ENCODE measurements at places on chromosomes 3 and 15.

- DNase-seq = no peak
Measured at GRCh38 chr15:87781959-87782625, 474.4 kb downstream of the NTRK3 start.

GRCh38 chr3:20406611-20407011, 220.6 kb upstream of the SGO1 start:
- no peak for DNase-seq

GRCh38 chr3:4614070-4614469, 120.9 kb downstream of the ITPR1 start:
- DNase-seq = no peak

DNA sequence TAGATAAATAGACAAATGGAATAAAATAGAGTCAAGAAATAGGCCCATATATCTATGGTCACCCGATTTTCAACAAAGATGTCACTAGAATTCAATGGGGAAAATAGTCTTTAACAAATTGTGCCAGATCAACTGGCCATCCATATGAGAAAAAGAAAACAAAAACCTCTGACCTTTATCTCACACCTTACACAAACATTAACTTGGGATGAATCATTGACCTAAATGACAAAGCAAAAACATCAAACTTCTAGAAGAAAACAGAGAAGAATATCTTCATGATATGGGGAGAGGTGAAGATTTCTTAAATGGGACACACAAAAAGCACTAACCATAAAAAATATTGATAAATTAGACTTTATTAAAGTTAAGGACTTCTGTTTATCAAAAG, 31.9 kb downstream of the ITGA11 start:
- DNase-seq = no peak

GRCh38 chr3:179301645-179302044, 21.2 kb upstream of the ZNF639 start:
- no peak for DNase-seq

- DNase-seq = no peak
Measured at GRCh38 chr3:40588406-40588805, 63.6 kb downstream of the ZNF621 start.

GRCh38 chr3:188326111-188326510, 172.2 kb downstream of the LPP start:
- DNase-seq = no peak

DNA sequence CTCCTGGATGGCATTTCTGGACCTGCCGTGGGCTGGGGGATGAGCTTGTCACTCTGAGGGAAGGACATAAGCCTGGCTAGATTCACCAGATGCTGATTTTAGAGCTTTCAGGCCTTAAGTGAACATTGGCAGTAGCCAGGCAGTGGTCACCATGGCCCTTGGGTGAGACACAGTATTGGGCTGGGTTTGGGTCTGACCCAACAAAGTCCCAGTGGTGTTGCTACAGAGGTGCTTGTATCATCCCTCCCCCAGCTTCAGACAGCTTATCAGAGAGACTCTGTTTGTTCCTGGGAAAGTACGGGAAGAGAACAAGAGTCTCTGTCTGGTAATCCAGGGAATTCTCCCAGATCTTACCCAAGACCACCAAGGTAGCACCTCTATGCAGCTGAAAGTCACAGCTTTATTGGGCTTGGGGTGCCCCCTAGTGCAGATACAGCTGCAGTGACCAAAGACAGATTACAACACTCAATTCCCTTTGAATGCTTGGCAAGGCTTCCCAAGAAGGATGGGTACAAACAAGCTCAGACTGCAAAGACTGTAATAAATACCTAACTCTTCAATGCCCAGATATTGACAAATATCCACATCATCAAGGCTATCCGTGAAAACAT, 9.8 kb upstream of the RUVBL1 start:
- DNase-seq = peak; percentile 42

GRCh38 chr3:116001151-116001621, 377.9 kb downstream of the GAP43 start:
- DNase-seq = no peak

- DNase-seq = no peak
Measured at GRCh38 chr15:96234109-96234892, 96.2 kb upstream of the NR2F2 start.

GRCh38 chr3:81437683-81438082, 323.8 kb downstream of the GBE1 start:
- no peak for DNase-seq

- DNase-seq = peak; percentile 52
Measured at GRCh38 chr3:63934041-63934866, 22.1 kb upstream of the SCAANT1 start.

DNA sequence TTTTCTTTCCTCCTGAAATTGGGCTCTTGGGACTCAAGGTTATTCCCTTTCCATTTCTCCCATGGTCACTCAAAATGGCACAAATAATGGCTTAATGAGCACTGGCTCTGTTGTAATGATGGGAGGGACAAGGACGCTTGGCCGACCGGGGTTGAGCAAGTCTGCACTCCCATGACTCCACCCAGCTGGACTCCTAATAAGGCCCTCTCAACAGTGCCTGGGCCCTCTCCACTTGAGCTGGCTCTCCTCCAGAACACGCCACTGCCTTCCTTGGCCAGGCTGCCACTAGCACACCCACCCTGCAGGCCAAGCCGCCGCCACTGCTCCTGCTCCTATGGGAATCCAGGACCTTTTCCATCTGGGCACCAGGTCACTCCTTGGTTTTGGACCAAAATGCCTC, 42.3 kb downstream of the ADCY5 start:
- DNase-seq = no peak

- DNase-seq = peak; percentile 67
Measured at GRCh38 chr15:31352911-31353811, 26.5 kb downstream of the KLF13 start.

- DNase-seq = no peak
Measured at GRCh38 chr15:47872208-47872607, 154.9 kb downstream of the SEMA6D start.

DNA sequence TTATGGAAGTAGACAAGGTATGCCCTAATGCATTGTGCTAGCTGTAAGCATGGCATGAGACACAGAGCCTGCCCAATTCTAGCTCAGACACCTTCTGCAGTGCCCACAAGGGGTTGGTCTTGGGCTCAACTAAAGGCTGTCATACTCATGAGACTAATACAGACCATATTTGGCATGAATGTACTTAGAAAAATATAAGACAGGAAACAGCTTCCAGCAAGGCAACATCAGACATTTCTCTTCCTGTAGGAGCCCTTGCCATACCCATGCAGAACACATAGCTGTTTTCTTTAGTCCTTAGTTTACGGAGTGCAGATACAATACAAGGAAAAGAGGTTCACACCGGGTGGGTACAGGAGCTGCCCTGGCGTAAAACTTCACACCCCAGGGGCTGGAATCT, 30.5 kb upstream of the NR1I2 start:
- no peak for DNase-seq

- DNase-seq = no peak
Measured at GRCh38 chr15:77738038-77738370, 105.3 kb upstream of the LINGO1 start.

- peak; percentile 45 for DNase-seq
Measured at GRCh38 chr3:51371943-51372557, 13.0 kb upstream of the MANF start.

DNA sequence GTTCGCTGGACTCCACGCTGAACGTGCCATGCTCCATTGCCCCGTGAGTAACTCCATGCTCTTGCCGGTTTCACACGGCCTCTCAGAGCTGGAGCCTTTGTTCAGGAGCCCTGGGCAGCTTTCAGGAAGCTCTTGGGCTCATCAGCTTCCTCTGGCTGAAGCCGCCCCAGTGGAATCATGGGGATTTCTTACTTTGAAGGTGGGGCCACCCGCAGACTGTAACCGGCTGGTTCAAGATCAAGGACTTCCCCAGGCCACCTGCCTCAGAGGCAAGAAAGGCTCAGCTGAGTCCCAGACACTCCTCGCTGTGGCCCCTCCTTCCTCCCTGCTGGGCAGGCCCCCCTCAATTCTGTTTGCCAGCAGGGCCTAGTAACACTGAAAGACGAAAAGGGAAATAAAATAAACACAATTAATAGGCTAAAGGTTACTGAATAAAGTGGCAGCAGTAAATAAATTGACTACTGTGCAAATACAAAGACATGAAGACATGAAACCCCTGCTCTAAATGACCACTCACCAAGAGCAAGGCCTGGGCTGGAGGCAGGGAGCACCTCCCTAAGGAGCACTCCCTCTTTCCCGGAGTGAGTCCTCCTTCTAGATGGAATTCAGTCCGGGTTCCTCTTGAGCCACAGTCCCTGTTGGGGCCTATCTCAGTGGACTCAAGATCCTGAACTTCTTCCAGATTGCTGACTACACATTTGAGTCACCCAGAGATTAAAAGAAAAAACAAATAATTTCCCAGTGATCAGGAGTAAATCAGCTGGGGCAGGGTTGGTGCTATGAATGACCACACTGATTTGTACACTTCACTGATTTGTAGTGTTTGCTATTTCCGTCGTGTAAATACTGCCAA, 51.0 kb downstream of the ZDHHC19 start:
- peak; percentile 66 for DNase-seq

- DNase-seq = no peak
Measured at GRCh38 chr3:72448375-72448823, 399.8 kb downstream of the SHQ1 start.

DNA sequence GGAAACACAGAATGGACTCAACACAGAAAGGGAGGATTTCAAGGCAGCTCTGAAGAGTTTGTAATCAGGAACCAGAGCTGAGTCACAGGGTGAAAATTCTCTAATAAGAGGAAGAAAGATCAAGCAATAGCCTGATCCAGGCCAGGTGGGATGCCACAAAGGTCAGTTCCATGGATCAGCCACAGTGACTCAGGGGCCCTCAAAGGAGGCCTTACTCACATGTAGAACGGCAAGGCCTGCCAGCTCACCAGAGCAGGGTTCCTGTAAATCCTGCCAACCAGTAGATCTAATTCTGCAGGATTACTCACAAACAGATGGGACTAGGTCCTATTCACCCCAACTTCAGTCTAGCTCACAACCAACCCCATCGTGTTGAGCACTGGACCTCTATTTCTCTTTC, 78.3 kb upstream of the PPP2R3A start:
- no peak for DNase-seq

- DNase-seq = no peak
Measured at GRCh38 chr3:193944518-193944884, 191.4 kb upstream of the HES1 start.
